ENCODE measurements at places on chromosomes 4 and X.

GRCh38 chr4:3467601-3468031, 4.5 kb downstream of the DOK7 start:
- DNase-seq = no peak

GRCh38 chr4:169582706-169583105, 29.7 kb downstream of the NEK1 start:
- DNase-seq = no peak

GRCh38 chr4:12583275-12583674, 900.9 kb downstream of the RAB28 start:
- DNase-seq = no peak

DNA sequence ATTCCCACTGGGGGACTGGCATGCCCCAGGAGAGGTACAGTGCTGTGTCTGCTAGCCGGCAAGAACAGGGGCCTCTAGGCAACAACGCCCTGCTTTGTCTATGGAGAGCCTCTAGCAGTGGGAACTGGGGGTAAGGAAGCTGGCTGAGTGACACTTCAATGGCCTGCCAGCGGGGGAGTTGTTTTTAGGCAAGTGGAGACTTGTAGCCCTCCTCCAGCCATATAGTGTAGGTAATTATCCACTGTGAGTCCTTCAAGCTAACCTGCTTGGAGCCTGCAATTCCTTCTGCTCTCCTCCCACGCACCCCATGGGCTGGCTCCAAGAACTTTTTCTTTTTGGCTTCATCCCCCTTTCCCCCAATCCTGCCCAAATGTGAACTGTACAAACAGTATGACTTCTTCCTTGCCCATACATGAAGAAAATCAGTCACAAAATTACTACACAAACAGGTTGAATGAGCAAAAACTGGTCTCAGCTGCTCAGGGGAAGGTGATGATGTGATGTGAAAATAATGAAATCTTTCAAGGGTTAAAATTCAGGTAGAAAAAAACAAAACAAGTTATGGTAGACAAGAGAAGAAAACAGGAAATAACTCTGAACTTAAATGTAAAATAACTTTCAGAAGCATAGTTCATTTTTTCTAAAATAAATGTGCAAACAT, 33.1 kb downstream of the LEF1 start:
- DNase-seq = no peak

- no peak for DNase-seq
Observed at GRCh38 chr4:8528713-8529112, 51.5 kb upstream of the GPR78 start.

DNA sequence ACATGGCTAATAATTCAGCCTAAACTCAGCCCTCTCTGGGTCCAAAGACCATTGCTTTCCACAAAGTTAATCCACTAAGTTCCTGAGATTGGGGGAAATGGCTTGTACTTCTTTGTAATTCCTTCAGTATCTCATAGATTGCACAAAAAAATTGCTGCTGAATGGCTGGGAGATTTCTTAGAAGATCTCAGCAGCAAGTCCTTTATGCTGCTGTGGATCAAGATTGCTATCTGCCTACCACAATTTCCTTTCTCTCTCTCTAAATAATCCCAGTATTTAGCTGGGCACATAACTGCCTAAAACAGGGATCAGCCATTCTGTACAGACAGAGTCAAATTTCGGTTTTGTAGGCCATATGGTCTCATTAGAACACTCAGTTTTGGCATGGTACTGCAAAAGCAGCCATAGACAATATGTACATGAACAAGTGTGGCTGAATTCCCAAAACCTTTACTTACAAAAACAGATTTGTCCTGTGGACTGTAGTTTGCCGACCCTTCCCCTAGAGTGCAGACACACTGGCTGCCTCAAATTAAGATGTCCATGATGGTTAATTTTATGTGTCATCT, 18.5 kb upstream of the HOPX start:
- no peak for DNase-seq
